ENCODE measurements at places on chromosomes 1 and 21. TPM values are rescaled to one million over a fixed set of nuclear protein-coding genes. Genes with fewer than 3 reads are reported as not detected.

FOXO6 gene
- total RNA-seq = not detected

TESK2 gene
- total RNA-seq = 2.5 TPM

C1orf226 gene
- total RNA-seq = 0.56 TPM

C1orf210 gene
- total RNA-seq = not detected

MYCBP gene
- 22.2 TPM for total RNA-seq

WNT3A gene
- total RNA-seq = not detected

RPE65 gene
- not detected for total RNA-seq
